ENCODE measurements at places on chromosomes 1 and 21.

- DNase-seq: no peak
These were observed 48.4 kb upstream of the RAP1A start for GRCh38 chr1:111571239-111571638.

DNA sequence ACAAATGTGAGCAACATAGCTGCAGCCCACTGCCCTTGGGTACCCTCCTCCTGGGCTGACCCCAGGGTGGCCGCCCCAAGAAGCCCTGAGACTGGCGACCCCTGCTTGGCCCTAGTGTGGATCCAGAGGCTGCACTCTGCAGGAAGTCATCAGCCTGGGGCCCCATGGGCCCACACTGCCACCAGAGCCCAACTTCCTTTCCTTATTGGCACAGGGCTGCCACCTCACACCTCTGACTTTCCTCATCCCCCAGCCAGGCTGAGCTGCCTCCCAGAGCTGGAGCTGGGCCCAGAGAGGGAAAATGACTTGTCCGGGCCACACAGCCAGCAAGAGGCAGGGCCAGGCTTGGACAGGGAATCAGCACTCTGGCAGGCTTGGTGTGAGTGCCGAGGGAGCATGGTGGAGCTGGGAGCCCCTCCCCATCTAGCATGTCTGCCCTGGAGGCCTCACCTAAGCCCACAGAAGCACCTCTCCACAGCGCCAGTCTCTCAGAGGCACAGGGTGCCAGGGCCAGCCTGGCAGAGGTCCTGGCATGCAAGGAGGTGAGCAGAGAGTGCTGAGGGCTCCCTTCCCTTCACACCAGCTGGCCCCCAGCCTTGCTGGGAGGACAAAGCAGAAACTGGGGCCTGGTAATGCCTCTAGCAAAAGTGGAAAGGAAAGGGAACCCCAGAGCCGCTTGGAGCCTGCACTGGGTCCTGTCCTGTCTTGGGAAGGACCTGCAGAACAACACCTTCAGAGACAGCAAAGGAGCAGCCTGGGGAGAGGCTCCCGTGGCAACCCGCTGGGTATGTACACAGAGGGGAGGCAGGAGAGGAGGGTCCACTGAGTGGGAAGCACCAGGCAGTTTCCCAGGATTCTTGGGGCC is 3.2 kb downstream of the RAP1GAP start:
- peak; percentile 36 for DNase-seq

DNA sequence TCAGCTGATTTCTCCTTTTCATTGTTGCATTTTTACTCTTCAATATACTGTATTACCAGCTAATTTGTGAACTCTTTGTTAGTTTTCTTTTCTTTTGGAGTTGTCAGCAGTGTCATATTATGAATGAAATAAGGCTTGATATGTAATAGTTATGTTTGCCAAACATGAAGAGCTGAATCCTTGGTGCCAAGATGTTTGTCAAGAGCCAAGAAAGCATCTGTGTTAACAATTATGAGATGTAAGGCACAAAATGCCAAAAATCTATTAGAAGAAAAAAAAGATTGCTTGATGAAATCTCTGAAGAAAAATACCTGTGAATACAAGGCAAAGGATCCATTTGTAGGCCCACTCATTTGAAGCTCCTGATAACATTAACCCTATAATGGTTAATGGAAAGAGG is 48.4 kb upstream of the RNPC3 start:
- no peak for DNase-seq

GRCh38 chr21:41359286-41359685 is 2.5 kb upstream of the MX2 start:
- DNase-seq: no peak

GRCh38 chr1:26069941-26070295 is 2.5 kb upstream of the TRIM63 start:
- no peak for DNase-seq
